ENCODE measurements at places on chromosomes 16 and 17.

GRCh38 chr16:83972256-83973008 is 4.4 kb downstream of the NECAB2 start:
- DNase-seq = no peak

- no peak for DNase-seq
Measured at GRCh38 chr17:60941028-60941427, 263.4 kb downstream of the BCAS3 start.

DNA sequence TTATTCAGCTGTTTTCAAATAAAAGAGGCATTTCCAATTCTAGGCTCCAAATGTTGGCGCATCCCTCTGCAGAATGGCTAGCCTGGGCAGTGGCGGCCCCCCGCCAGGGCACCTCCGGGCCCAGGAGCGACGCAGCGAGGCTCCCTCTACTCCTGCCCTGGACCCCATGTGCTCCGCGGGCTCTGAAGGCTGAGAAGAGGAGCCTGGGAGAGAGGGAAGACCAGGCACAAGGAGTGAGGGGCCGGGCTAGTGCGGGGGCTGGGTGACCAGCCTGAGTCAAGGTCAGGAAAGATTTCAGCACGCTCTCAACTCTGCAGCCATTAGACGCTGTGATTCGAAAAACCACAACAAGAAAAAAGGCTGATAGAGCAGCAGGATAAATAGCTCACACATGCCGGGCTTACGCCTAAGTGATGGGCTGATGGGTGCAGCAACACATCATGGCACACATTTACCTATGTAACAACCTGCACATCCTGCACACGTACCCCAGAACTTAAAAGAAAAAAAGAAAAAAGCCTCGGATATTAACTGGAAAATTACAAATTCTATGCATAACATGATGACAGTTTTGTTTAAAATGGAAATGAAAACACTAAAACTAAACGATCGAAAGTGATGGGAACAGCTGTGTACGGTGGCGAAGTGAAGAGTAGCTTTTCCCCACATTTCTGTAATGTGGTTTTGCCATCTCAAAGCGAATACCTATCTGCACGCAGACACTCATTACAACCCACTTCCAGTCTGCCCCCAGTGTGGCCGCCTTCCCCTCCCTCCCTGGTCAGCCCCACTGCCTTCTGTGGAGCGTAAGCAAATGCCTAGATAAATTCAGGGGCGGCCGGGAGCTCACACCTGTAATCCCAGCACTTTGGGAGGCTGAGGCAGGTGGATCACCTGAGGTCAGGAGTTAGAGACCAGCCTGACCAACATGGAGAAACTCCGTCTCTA is 44.4 kb downstream of the MAP1LC3B start:
- DNase-seq = no peak

GRCh38 chr16:11354407-11354732 is 9.1 kb downstream of the RMI2 start:
- no peak for DNase-seq

- DNase-seq = no peak
Measured at GRCh38 chr17:29590411-29591145, 1.1 kb upstream of the GIT1 start.

- no peak for DNase-seq
Measured at GRCh38 chr16:48850097-48850770, 240.3 kb upstream of the N4BP1 start.

DNA sequence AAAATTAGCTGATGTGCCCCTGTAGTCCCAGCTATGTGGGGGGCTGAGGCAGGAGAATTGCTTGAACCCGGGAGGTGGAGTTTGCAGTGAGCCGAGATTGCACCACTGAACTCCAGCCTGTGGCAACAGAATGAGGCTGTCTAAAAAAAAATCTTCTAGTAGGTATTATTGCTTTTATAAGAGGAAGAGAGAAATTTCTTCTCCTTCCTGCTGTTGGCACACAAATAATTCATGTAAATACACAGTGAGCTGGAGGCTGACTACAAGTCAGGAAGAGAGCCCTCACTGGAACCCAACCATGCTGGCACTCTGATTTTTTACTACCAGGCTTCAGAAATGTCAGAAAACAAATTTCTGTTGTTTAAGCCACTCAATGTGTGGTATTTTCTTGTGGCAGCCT is 6.7 kb downstream of the PRDM7 start:
- no peak for DNase-seq

GRCh38 chr17:49450735-49451134 is 36.1 kb upstream of the PHB1 start:
- DNase-seq = no peak

GRCh38 chr17:43559161-43559816 is 13.1 kb upstream of the ETV4 start:
- DNase-seq = no peak

- peak; percentile 47 for DNase-seq
Measured at GRCh38 chr17:75270218-75270965, 639 bp downstream of the MIF4GD start.

- DNase-seq = no peak
Measured at GRCh38 chr16:30120340-30121105, 2.5 kb downstream of the MAPK3 start.

DNA sequence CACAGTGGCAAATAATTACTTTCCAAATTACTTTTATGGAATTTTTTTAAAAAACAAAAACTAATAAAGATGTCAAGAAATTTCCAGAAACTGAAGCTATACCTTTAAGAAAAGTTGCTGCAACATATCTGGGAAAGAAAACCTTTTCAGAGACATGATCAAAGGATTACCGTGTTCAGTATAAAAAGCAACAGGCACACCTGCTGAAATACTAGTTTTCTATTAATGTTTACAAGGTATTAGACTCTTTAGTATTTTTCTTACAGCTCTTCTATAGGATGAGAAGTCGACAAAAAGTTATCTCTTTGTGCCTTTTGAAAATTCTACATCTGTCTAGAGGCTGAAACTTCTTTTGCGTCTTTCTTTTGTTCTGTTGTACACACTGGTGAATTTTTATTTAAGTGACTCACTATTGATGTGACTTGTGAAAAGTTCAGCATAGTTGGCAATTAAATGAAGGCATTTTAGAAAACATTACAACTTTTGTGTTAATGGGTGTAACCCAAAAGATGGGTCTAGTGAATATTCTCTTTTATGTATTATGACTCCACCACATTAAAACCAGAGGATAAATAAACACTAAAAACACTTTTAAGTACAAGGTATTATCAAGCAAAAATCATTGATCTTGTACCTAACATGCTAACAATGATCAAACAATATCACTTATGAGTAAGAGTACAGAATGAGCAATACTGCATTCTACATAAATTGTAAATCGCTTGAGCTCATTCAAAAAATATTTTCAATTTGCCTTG is 23.8 kb downstream of the NACA2 start:
- DNase-seq = no peak

DNA sequence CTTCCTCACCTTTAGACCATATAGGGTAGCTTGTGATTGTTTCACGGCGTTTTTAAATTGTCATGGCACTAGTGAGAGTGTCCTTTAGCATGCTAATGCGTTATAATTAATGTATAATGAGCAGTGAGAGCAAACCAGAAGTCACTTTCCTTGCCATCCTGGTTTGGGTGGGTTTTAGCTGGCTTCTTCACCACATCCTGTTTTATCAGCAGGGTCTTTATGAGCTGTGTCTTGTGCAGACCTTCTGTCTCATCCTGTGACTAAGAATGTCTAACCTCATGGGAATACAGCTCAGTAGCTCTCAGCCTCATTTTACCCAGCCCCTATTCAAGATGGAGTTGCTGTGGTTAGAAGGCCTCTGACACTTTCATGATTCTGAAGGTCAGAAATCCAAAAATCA is 370.9 kb upstream of the RBFOX1 start:
- DNase-seq = no peak

- DNase-seq = no peak
Measured at GRCh38 chr17:48517478-48517877, 13.3 kb downstream of the HOXB1 start.

DNA sequence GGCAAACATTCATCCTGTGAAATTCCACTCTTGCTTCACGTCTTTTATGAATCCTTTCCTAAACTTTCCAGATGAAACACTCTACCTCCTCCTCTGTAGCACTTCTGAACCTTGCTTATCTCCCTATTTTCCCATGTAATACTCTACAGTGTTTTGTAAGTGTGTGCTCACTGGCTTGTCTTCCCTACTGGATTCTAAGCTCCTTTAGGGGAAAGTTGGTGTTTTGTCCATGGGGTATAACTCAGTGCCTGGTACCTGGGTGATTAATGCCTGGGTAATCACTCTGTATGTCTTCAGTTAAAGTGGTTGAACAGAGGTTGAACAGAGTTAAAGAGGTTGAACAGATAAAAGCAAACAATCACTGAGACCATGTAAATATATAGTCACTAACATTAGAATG is 3.8 kb upstream of the KAT7 start:
- no peak for DNase-seq

DNA sequence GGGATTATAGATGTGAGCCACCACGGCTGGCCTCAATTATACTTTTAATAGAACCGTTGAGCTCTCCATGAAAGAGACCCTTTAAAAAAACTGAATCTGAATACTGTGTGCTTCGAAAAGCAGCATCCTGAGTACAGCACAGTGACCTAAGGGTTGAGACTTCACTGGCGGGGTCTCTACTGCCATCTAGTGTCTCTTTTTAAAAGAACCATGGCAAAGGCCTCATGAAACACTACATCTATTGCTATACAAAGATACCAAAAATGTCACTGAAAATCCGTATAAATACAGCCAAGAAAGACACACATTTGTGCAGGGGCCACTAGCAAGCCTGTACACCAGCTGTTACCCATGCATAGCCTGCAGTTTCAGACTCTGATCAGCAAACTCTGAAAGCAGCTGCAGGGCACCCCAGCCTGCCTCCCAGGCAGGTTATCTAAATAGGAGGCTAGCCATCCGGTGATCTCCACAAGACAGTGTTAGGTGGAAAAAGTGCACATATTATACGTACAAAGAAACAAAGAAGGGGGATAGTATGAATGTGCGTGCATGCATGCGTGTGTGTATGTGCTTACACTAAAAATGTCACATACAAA is 35.3 kb downstream of the NPLOC4 start:
- DNase-seq = no peak

DNA sequence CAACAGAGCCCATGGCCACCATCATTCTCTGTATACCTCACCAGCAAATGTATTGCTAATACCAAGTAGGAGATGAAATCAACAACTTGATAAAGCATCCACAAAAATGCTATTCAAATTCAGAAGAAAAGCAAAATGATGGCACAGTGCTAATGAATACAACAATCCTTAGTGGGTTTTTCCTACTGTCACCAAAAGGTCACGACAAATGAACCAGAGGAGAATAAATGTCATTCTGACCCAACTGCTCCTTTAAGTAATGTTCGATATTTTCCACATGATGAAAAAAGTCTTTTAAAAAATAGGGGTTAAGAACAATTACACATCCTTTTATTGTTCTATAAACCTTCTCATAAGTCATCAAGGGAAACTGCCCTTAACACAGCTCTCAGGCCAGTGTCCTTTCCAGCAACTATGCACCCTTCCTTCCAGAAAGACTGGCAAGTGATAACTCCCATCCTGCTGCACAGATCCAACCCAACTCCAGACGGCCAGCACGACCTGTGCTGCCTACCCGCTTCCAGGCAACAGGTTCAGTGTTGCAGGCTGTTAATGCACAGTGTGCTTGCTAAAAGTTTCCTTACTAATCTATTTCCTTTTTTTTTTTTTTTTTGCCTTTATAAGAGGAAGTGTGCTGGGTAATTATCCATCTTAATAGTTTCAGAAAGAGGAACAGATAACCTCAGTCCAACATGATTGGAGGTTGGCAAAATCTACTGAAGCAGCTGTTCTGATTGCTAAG is 15.4 kb downstream of the FBXO31 start:
- no peak for DNase-seq

DNA sequence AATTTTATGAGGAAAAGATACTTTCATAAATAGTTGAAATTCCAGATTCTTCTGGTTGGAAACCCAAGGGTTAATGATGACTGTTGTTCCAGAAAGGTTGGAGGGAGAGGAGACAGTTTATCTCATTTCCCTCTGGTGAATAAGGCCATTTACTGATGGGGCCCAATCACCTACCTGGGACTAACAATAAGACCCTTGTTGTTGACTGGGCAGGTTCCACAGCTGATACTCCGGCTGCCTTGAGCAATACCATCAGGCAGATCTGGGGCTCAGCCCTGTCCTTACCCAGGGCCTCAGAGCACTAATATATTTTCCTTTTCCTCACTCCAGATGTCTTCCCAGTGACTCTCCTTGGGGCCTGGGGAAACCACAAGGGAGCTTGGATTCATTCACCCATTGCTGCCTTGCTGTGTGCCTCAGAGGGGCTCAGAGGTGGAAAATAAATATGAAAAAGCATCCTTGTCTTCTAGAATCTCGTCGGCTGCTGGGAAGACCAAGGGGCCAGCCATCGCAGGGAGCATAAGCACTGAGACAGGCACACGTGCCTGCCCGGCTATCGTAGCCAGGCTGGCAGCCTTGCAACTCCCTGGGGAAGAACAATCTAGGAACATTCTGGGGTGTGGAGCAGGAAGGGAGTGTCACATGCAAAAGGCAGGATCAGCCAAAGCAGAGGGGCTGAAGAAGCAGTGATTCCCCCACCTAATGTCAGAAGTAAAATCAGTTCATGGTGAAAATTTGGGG is 54.4 kb downstream of the MPRIP start:
- no peak for DNase-seq

DNA sequence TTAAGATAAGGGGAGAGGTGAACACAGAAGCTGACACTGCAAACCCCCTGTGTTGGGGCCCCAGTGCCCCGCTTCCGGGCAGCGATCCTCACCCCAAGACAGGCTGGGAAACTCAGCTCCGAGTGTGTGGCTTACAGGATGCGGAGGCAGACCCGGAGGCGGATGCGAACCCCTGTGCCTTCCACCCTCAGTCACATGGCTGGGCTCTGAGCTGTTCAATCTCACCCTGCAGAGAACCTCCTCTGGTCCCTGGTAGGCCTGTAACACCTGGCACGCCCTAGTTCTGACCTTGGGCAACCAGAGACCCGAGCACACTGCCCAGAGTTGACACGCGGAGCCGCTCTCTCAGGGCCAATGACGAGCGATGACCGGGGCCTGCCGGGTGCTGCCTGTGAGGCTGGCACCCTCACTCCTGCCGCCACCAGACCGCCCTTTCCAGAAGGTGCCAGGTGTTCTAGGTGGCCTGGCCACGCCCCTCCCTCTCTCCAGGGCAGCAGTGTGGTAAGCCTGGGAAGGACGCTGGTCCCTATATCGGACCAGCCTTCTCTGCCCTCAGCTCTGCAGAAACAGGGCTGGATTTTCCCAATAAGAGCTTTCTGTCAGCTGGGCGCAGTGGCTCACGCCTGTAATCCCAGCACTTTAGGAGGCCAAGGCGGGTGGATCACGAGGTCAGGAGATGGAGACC is 23.3 kb downstream of the MEAK7 start:
- no peak for DNase-seq

GRCh38 chr16:12330541-12330940 is 354.0 kb downstream of the SNX29 start:
- no peak for DNase-seq

- DNase-seq = no peak
Measured at GRCh38 chr16:66220702-66221101, 145.8 kb upstream of the CDH5 start.
